ENCODE measurements at places on chromosomes 5 and 9. TPM values are rescaled to one million over a fixed set of nuclear protein-coding genes. Genes with fewer than 3 reads are reported as not detected.

DNA sequence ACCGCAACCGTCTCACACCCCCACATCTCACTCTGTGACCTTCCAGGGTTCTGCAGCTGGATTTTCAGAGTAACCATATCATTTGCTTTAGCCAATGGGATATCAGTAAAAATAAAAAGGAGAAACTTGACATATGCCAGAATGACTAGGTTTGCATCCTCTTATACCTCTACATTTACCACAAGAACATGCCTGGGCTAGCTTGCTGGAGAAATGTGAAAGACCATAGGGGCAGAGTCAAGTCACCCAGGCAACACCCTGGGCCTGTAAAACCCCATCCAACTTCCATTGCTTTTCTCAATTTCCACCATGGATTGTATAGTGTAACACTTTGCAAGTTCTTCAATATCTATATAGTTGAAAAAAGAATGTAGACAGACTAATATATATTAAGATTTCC lies 731.1 kb downstream of the PTPRD start:
- DNase-seq: no peak

The PDGFRB gene
- 60.2 TPM for total RNA-seq

The ANP32B gene
- total RNA-seq: 30.0 TPM

GRCh38 chr9:126219648-126220063 lies 107.0 kb upstream of the MVB12B start:
- DNase-seq: no peak

- DNase-seq: no peak
Observed at GRCh38 chr5:128197896-128198522, 114.4 kb downstream of the SLC12A2 start.

DNA sequence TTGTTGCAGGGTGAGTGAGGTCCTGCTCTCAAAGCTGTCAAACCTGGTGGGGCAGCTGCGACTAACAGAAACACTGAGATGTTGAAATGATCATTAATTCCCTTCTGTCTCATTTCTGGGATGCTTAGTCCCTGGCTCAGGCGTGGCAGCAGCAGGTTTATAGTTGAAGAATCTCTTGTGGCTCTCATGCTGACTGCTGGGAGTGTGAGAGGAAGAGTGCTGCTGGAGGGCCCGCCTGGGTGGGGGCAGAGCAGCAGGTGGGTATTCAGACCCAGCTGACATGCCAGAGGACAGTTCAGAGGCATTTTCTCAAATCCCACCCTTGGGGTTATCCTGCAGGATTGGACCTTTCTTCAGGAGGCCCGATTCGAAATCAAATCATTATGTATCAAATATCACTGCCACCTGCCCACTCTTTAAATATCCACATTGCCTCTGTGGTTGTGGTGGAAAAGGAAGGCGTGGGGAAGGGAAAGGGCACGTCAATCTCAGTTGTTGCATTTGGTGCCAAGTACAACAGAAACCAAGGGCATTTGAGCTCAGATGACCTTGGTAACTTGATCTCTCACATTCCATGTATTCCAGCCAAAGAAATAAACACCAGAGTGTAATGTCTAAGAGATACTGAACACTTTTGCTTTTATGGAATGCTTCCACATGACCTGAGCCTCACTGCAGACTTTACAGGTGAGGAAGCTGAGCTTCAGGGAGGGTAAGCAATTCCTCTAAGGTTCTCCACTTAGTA lies 224.3 kb downstream of the AOPEP start:
- DNase-seq: no peak

The INVS gene
- 15.1 TPM for total RNA-seq

The TGFBI gene
- 33.3 TPM for total RNA-seq

The CEL gene
- total RNA-seq: not detected

DNA sequence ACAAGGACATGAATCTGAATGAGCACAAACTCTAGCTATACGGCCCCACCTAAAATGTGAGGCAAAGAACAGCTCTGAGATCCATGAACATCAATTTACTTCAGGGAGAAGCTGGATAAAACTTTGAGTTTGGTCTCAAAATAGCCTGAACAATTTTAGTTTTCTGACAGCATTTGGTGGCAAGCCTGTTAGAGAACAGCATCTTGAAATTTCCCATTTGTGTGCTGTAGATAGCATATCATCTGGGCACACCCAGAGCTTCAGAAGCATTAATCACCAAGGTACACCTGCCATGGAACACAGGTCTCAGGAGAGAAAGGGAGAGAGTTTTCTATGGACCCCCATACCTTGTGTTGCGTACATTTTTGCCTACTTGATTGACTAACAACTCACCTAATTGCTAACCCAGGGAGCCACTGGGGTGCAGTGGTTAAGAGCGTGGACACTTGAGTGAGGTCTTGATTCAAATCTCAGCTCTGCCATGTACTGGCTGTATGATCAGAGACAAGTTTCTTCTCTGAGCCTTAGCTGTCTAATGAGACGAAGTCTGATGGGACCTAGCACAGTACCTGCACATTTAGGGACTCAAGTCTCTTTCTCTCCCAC lies 264.9 kb downstream of the PIK3R1 start:
- no peak for DNase-seq

DNA sequence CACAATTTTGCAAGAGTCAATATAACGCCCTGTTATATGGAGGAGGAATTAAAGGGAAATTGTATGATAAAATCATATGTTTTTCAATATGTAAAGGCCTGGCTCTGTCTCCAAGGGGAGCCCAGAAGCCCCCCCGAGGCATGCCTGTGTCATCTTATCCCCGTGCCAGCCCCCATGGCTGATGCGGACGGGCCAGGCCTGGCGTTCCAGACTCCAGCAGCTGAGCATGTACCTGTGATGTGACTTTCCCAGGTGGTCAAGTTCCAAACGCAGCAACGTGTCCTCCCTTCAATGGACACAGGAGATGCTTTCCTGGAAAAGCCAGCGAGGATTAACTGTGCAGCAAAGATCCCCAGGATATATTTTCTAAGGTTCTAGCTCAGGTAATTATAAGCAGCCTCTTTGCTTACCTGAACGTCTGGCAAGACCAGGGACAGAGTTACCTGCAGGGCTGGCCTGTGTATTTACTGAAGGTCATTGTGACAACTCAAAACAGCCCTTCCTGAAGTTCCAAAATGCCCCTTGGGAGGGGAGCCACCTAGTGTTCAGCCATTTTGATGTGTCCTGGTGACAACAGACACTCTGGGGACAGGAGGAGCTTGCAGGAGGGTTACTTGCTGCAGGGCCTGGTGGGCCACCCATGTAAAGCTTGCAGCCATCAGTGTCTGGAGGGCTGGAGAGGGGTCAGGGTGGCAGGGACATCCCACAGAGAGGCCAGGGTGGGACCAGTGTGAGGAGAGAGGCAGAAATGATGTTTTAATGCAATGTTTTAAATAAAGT lies 53.3 kb upstream of the RNU6ATAC start:
- DNase-seq: no peak

GRCh38 chr9:132074736-132075135 lies 4.9 kb downstream of the MED27 start:
- DNase-seq: no peak

GRCh38 chr9:123990427-123990826 lies 21.1 kb upstream of the LHX2 start:
- DNase-seq: no peak

The AIF1L gene
- 18.0 TPM for total RNA-seq

- no peak for DNase-seq
Observed at GRCh38 chr9:4742246-4742645, 1.2 kb upstream of the AK3 start.

- DNase-seq: no peak
Observed at GRCh38 chr9:22374051-22374450, 72.6 kb upstream of the DMRTA1 start.

The JADE2 gene
- 15.8 TPM for total RNA-seq

DNA sequence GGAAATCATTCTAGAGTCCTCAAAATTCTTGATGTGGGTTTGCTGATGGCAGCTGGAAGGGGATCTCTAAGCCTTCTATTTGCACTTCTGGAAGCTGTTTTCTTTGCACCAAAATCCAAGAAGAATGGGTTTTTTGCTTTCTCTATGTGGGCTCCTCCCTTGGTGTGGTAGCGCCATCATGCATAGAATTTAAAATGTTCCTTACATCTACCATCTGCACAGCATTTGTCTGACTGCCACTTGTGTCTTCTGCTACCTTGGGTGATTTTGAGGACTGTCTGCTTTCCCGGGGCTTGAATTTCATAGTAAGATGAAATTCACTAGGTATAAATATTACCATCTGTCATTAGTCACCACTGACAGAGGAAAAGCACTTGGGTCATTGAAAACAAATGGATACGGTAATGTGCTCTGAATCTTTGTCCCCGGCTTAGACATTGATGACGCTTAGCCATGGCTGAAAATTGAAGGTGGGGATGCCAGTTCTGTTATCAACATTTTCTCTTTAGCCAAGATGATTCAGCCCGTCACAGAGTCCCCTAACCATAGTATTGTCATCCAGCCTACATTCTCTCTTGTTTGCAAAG lies 30.0 kb downstream of the SNX30 start:
- DNase-seq: no peak

- no peak for DNase-seq
Observed at GRCh38 chr9:76269789-76270188, 124.4 kb downstream of the RFK start.

DNA sequence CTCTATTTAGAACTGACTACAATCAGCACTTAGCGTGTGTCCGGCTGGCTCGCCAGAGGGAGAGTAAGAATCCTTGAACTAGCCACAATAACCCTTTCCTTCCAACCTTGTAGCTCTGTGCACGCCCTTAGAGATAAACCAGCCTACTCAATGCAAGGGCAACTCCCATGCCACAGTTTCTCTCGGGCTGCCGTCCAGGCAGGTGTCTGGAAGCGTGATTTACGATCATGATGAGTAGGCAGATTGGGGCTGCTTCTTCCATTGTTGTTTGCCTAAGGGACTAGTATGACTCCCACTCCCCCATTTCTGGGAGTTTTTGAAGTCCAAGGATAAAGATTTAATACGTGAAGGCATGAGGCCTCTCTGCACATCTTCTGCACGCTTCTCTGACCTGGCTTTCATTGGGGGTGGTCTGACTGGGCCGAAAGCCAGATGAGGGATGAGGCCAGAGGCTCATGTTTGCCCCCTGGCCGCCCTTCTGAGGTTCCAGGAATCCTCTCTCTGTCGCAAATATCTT lies 134.0 kb upstream of the MYO10 start:
- no peak for DNase-seq

DNA sequence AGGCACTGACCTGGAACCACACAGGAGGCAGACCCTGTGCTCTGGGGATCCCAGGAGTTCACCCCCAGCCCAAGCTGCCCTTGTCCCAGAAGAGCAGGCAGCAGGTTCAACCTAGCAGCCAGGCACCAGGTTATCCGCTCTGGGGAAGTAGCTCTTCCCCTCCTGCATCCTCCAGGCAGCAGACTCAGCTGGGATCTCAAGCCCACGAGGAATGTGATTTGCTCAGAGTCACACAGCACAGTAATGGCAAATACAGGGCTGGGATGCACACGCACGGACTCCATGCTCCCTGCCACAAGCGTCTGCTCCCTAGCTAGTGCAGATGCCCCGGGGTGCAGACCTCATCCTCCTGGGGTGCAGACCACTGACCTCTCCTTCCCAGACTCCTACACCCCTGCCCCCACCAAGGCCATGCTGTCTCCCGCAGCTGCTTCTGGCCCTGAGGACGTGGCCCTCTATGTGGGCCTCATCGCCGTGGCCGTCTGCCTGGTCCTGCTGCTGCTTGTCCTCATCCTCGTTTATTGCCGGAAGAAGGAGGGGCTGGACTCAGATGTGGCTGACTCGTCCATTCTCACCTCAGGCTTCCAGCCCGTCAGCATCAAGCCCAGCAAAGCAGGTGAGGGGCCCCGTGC lies 25.5 kb downstream of the HK3 start:
- no peak for DNase-seq

GRCh38 chr5:135823881-135824280 lies 10.6 kb upstream of the SLC25A48 start:
- DNase-seq: no peak

DNA sequence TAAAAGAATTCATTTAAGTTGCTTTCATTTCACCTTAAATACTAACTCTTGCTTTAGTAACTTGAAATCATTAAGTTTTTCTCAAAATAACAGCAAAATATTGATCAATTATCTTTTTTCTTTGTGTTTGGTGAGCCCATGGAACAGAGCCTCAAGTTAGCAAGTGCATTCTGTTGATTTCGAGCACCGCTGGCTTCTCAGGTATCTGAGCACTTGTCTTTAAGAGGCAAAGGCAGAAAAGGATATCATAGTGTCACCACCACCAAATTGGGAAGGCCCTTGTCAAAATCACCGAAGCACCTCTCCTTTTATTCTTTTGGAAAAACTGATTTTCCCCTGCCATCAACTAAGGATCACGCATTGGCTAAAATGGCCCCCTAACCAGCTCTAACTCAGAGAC lies 17.1 kb upstream of the CTNNAL1 start:
- no peak for DNase-seq

DNA sequence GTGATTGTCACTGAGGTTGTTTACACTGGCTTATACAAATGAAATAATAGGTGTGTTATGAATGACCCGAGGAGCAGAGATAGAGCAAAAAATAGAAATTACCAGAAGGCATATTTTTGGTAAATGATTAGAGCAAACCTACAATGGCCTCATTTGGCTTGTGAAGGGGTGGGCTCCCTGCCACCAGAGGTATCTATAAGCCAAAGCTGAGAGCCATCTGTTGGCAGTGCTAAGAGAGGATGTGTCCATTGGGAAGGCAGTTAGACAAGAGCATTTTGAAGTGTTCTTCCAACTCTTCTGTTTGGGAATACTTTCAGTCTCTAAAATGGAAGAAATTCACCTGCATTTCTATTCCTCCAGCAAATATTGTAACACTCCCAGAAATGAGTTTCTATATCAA lies 10.6 kb downstream of the NIPAL4 start:
- no peak for DNase-seq

GRCh38 chr5:44681906-44682305 lies 126.8 kb upstream of the MRPS30 start:
- no peak for DNase-seq

DNA sequence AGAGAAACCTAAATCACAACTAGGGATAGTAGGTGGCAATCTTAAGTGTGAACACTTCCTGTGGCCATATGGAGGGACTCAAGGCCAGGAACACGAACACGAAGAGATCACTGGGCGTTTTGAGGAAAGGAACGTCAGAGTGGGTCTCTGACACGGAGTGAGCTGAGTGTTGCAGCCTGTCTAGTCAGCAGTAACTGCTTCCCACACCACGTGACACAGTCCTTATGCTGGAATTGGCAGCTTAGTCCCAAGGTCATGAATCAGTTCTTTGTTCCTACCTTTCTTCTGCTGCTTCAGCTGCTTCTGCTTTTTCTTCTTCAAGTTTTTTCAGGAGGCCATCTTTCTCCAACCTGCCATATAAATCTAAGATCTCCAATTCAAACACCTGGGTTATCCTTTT lies 18.2 kb downstream of the SPACA9 start:
- no peak for DNase-seq
